ENCODE measurements at places on chromosomes 7 and 10.
A peak's percentile ranks its signal among the peaks of the same experiment; 100 is the strongest.

GRCh38 chr7:77247206-77247850 lies 47.7 kb upstream of the FGL2 start:
- DNase-seq = no peak

DNA sequence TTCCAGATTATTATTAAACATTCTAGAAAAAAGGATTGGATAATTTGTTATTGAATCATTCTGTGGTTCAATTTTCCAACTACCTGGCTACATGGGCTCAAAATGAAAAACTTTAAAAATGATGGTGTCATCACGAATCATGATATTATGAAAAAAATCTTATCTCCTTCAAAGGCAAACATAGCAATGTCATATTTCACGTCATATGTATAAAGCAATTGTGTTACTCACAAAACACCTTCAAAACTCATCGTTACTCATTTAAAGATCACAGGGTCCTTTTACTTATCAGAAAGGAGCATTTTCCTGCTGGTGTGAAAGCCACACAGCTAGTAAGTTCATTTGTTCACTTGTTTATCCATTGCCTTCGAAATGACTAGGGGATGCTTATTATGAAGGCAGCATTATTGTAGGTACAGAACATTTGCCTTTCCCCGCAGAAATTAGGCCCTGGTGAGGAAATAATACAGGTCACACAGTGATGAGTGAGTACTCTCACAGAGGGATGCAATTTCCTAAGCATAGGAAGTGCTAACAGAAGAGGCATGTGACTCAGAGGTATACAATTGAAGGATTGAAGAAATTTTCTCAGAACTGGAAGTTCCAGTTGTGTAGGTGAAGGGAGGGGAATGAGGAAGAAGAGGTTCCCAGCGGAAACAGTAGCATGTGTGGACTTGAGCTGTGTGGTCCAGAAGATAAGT lies 478.7 kb downstream of the INHBA start:
- DNase-seq = no peak

DNA sequence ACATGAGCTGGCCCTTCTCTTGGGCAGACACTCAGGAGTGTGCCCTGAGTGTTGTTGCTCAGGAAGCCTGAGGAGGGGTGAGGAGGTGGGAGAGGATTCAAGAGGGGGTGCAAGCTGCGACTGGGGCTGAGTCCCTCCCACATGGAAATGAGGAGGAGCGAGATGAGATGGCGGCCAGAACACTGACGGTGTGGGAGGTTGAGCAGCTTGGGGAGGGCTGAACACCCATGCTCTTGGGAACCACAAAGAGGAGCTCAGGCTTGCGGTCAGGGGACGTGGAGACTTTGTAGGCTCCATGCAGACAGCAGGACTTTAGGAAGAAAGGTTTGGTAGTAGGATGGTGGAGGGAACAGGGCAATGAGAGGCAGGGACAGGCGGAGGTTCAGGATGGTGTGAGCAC lies 163.2 kb upstream of the SHH start:
- no peak for DNase-seq

DNA sequence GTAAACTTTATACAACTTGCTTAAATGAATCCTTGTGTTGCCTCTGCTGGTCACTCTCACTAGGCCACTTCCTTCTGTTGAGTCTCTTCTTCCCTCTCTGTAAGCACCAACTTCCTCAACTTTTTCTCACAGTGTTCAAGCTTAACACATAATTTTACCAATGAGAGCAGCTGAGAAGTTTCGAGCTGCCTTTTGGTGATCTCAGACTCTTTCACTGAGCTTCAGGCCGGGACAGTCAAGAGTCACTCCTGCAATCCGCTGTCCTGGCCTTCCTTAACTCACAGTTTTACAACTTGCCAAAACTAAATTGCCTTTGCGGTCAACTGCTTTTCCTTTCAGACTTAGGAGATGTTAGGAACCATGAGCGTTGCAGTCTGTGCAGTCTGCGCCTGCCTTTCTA lies 47.4 kb downstream of the PRPF18 start:
- no peak for DNase-seq

- no peak for DNase-seq
These were observed 17.9 kb downstream of the ZNF488 start for GRCh38 chr10:47366181-47366631.

GRCh38 chr10:65396997-65397396 lies 1528.8 kb upstream of the LRRTM3 start:
- no peak for DNase-seq

GRCh38 chr10:95655571-95656290 lies 780 bp downstream of the ALDH18A1 start:
- DNase-seq = no peak

DNA sequence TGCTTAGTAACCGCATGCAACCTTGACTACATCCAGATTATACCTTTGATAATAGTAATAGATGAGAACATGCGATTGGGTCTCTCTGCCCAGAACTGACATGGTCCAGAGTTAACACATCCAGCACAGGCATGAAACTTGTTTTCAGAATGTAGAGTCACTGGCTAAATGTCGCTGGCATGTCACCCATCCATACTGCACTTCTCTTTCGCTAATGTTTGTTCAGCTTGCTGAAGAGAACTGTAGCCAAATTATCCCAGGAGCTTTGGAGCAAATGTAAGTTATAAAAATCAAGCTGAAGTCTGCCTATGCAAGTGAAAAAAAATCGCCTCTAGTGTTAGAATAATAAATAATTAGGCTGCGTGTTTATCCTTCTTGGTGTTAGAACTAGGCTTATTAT lies 98.2 kb downstream of the PRTFDC1 start:
- DNase-seq = no peak

GRCh38 chr10:73920089-73920488 lies 9.2 kb downstream of the PLAU start:
- no peak for DNase-seq

GRCh38 chr7:44185729-44186128 lies 3.5 kb downstream of the GCK start:
- no peak for DNase-seq

DNA sequence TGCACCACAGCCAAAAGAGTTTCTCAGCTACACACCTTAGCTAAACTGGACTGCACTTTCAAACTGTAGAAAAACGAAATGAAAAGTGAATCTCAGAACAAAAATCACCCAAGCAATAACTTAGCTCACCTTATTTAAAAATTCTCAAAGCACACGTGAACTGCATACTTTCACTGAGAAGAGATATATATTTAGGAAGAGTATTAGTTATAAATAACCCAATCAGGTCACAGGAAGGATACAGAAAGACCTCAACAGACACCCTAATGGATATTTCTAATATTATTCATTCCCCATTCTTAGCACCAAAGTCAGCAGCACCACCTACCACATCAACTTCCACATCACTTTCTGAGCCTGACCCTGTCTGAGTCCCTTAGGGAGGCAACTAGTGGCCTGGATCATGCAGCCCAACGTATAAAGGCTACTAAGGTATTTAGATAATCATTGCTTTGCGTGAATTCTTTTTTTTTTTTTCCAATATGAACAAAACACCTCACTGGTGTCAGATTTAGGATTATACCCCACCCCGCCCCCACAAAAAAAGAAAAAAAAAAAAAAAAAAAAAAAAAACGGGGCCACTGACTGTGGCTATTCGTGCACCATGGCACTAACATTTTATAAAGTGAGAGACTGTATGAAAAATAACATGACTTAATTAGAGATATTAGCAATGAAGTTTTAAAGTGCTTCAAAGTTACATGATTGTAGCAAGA lies 2.6 kb downstream of the ABI1 start:
- no peak for DNase-seq

DNA sequence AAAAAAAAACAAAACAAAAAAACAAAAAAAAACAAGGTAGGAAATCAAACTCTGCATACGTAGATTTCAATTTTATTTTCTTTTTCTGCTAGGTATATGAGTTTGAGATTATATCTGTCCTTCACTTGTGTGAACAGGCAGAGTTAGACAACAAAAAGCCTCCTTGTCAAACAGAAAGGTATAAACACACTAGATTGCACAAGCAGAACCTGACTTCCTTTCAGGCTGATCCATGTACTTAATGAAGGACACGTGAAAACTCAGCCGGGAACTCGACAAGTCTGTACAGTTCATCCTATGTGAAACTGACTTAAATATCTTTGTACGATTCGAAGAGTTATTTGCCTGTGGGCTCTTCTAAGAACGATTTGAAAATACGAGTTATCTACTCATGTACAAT lies 254.1 kb downstream of the ARL4A start:
- no peak for DNase-seq

- DNase-seq = no peak
These were observed 7.0 kb upstream of the RPEL1 start for GRCh38 chr10:103238506-103239252.

DNA sequence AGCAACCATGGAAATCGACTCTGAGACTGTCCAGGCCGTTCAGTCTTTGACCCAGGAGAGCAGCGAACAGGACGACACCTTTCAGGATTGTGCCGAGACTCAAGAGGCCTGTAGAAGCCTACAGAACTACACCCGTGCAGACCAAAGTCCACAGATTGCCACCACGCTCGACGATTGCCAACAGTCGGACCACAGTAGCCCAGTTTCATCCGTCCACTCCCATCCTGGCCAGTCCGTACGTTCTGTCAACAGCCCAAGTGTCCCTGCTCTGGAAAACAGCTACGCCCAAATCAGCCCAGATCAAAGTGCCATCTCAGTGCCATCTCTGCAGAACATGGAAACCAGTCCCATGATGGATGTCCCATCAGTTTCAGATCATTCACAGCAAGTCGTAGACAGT lies 82.0 kb upstream of the SAMD8 start:
- DNase-seq = no peak

DNA sequence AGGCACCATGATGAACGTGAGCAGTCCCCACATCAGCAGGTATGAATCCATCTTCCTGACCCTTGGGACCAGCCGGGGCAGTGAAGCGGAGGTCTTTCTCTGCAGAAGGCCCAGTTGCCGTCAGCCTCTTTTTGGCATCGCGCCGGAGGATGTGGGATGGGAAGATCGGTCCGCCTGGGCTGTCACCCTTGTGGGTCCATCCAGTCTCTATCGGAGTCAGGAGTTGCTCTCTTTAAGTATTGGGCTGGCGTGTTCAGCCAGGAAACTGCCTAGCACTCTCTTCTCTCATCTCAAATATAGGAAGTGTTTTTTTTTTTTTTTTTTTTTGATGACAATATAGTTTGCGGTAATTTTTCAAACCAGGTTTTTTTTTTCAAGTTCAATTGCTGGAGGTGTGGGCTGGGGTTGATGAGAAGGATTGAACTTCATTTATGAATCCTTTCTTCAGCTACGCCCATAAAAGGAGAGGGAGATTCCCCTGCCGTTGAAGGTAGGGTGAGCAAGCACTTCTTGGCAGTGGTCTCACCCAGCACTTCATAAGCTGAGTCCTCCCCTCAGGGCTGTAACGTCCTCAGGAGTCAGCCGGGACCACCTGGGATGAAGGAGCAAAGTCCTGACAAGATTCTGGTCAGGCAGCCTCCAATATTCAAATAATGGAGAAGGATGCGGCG lies at the start of gene IL2RA:
Gene IL2RA, minus strand, starts transcription at position 267 of the 671 bp plus-strand sequence. Its CDS starts 216 bp downstream, at position 51.
- peak; percentile 52 for DNase-seq

- no peak for DNase-seq
These were observed 89.4 kb downstream of the DGKI start for GRCh38 chr7:137757146-137757925.

DNA sequence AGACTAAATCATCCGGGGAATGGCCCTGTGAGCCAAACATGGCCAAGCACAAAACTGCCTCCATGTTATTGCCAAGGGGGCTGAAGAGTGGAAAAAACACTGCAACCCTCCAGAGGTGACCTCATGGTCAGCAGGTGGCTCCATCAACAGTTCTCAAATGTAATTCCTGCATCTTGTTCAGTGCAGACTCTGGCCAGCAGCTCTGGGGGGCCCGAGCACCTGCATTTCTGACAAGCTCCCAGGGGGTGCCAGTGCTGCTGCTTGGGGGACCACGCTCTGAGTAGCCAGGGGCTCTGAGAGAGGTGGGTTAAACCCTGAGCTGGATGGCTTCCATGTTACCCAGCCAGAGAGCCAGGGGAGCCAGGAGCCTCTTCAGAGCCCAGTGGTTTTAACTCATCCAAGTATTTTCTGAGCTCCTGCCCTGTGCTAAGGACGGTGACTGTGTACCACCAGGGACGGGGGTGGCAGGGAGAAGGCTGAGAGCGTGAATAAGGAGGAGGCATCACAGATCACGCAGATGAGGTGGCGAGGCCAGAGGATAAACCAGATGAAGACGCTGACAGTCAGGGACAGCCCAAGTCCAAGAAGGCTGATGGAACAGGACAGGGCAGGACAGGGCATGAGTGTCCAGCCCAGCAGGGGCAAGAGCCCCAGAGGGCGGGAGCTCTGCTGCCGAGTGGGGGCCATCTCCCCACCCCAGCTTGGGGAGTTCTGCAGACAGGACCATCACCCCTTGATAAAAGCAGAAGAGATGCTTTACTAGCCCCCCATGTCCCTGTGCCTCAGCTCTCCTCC lies 52.9 kb downstream of the CLEC2L start:
- peak; percentile 52 for DNase-seq

- no peak for DNase-seq
These were observed 14.8 kb upstream of the PRKAR1B start for GRCh38 chr7:741850-742249.

DNA sequence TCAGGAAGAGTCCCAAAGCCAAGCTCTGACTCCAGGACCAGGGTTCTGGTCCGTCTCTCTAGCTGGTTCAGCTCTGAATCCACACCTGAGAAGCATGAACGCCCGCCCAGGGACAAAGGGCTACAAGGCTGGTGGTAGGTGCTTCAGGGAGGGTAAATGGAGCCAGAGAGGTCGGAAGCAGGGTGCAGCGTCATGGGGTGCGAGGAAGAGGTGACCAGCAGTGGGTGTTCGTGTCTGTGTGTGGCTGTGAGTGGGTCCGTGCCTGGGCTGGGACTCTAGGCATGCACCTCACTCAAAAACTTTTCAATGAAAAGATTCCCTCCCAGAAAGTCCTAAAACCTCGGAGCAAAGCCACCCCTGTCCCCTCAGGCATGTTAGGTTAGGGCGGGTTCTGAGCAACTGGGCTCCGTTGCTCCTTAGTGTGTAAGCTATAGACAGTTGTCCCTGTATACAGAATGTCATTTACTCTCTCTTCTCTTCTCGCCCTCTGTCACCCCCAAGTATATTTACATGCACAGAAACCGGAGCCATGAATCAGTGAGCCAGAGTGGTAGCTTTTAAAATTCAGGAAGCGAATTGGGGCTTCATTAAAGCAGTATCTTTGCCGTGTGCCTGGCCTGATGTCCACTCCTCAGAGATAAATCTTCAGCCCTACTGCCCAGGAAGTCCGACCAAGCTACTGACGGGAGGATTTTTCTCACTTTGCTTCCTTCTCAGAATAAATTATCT lies 12.3 kb upstream of the GATA3 start:
- no peak for DNase-seq

GRCh38 chr7:75567948-75568595 lies 76.0 kb downstream of the SPDYE5 start:
- DNase-seq = no peak

DNA sequence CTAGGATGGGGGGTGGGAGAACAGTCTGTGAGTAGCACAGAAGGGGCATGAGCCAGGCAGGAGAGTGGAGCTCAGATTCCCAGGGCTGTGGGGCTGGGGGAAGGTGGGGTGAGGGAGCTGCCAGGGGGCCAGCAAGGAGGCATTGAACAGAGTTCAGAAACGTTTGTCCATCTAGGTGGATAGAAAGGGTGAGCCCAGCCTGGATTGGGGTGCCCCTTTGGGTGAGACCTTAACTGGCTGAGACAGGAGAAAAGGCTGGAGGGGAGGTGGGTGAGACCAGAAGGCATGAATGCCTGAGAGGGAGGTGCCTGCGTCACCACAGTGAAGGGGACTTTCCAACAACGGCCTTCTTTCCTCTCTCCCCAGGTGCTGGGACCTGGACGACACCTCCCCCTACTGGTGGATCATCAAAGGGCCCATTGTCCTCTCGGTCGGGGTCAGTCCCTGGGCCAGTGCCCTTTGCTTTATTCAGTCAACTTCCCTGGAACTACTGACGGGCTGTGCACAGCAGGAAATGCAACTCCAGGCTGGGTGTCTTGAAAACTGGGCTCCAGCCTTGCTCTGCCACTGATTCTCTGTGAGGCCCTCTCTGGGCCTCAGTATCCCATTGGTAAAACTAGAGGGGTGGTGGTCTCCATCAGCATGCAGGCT lies 11.0 kb downstream of the GHRHR start:
- peak; percentile 73 for DNase-seq
